Activated T-cell treated with anti-CD3 and anti-CD28 coated beads for 4 hours (primary cell): ENCODE measurements at places on chromosomes 2 and 18.

DNA sequence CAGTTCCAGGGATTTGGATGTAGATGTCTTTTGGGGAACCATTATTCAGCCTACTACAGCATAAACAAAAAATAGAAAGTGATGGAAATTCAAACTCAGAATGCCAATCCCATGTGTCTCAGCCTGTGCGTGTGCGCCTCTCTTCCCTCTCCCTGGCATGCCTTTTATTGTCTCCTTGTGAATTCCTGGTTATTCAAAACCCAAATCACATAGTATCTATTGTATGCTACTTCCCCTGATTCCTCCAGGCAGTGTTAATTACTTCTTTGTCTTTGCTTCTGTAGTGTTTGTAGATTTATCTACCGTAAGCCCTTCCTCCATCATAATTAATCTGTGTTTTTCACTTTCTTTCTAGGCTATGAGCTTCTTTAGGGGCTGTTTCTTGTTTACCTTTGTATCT lies 38.9 kb downstream of the RHBDD1 start:
- no peak for DNase-seq

DNA sequence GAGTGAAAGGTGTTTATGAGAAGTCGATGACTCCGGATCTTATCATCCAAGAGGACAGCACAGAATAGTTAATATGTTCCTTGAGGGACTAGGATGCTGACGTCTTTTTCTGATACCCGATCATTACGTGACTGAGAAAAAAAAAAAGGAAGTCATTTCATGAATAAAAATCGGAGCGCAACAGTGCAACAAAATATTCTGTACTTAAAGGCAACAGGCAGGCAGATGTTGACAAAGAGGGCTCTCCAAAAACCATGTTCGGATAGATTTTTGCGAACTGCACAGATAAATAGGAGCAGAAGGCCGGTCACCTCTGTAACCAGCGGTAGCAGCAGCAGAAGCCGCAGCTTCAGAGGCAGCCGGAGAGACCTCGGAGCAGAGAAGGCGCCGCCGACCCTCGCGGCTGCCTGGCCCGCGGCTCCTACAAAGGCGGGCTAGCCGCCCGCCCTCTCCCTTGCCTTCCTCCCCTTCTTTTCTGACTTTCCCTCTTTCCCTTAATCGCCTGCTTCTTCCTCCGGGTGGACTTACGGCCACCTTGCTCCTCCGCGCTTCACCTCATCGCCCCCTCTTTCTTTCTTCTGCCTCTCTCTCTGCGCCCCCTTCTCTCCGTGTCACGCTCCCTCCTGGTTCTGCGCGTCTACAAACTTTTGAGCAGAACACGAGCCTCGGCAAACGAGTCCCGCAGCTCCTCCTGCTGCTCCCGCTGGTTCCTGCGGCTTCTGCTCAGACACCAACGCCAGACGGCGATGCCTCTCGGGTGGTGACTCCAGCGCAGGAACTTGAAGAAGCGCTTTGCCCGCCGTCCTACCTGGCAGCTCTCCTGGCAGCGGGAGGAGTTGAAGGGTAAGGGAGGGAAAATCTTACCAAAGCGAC lies at the start of gene ADCYAP1:
Gene ADCYAP1 (plus strand): TSS at position 654 of the 873 bp plus-strand sequence. CDS start 516 bp downstream, outside the sequence.
- no peak for DNase-seq

DNA sequence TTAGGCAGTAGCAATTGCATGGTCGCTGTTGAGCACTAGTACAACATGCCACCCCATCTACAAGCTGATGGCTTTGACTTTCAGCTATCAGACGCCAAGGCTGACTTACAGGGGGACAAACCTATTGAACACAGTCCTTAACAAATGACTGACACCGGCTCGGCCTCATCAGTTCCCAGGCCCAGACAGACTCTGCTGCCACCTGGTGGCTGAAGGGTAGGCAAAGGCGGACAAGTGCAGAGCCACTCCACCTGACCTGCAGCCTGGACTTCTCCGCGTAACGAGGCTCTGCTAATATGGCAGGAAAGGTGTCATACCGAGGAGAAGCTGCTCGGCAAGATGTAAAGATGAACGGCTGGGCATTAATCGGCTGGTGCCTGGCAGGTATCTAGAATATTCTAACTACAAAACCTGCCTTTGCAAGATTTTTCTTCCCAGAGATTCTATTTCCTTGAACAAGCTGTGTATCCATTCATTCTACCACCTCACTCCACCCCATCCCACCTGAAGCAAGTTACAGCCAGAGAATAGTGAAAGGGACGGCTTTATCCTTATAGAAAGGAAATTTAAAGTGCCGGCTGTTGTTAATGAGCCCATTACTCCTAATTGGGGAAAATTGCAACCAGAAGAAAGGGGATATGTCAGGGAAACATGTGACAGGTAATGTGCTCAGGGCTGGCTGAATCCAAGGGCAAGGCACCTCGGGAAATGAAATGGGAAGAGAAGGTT lies 67.4 kb downstream of the STEAP3 start:
- peak; percentile 55 for DNase-seq

DNA sequence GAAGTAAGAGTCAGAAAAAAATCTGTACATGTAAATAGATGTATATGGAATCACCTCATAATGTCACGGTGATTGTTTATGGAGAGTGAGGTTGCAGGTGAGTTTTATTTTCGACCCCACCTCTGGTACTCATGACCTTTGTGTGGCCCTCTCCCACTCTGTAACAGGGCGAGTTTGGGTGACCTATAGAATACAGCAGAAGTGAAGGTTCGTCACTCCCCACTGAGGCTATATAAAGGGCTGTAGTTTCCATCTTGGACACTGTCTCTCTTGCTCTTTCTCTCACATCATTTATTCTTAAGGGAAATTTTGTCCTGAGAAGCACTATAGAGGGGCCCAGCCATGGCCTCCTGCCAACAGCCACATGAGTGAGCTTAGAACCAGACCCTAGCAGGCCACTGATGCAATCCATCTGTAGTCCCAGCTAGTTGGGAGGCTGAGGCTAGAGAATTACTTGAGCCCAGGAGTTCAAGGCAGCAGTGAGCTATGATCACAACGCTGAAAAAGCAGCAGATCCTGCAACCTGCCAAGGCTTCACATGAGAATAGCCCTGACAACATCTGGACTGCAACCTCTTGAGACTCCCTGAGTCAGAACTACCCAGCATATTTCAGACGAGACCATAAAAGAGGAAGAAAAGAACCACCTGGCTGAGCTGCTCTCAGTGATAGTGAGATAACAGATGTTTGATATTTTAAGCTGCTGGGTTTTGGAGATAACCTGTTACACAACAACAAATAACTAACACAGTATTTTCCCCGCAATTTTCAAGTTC lies 74.3 kb upstream of the SLC1A4 start:
- no peak for DNase-seq

- no peak for DNase-seq
These were observed 281.3 kb downstream of the TDRD15 start for GRCh38 chr2:21404827-21405625.

DNA sequence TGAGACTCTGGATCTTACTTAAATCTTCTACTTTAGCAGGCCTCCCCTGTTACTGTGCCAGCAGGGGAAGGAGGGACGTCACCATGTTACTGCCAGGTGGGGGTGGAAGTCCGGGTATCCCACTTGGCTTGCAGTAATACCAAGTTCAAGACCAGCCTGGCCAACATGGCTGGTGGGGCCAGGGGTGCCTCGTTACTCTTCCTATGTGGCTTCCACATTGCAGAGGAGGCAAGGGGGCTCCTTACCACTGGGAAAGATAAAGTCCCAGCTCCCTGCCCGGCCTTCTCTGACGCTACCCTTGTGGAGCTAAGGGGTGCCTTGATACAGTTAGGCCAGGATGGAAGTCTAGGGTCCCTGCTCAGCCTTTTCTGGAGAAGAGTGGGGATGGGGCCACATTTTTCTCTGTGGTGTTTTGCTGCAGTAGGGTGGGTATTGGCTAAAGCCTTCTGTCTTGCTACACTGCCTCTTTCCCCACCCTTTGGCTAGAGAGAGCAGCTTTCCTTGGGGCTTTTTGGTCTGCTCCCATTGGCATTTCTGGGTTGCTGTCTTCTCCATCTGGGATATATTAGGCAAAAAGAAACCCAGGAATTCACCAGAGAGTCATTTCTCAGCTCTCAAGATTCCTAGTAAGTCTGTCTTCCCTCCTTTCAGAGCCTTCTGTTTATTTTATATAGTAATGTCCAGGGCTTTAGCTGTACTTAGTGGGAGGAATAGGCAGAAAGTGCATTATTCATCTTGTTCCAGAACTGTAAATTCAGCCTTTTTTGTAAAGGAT lies 21.9 kb downstream of the ELMOD3 start:
- DNase-seq: no peak

DNA sequence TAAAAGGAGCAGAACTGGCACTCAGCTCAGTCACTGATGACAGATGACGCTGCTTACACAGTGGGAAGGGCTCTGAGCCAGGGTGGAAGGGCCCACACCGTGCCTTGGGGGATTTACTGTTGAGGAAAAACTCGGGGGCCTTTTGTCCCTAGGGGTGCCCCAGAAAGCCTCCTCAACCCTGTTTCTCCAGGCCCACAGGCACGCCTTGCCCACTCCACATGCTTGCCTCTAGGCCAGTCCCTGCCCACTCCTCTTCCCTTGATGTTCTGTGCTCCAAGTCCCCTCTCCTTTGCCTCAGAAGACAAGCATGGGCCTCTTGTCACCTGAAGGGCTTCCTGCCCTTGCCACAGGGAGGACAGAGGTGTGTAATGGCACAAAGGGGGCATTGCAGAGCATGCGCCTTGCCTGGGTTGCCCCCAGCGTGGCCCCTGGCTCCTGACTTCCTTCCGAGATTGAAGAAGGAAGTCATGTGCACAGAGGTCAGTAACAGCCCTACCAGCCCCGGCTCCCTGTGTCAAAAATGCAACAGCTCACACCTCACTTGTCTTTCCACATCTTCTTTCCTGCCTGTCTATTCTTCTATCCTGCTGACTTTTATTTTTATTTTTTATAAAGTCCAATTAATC lies 65.1 kb downstream of the LIPG start:
- DNase-seq: no peak

DNA sequence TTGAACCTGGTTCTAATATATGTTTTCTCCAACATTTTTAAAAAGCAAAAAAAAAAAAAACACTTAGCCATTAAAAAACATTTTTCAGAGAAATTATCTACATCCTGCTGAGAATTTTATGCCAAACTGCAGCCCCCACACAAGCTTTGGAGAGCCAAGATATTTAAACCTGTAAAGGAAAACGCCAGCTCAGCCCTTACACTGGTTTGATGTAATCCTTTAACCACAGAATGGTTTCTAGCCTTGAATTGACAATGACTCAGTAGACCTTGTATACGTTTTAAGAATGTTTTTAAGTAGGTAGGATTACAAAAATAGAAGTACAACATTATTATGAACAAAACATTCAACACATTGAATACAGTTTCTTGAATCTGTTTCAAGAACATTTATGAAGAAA lies 113.6 kb downstream of the BABAM2 start:
- DNase-seq: no peak

- DNase-seq: no peak
These were observed 35.1 kb downstream of the SH2D6 start for GRCh38 chr2:85453571-85453970.

DNA sequence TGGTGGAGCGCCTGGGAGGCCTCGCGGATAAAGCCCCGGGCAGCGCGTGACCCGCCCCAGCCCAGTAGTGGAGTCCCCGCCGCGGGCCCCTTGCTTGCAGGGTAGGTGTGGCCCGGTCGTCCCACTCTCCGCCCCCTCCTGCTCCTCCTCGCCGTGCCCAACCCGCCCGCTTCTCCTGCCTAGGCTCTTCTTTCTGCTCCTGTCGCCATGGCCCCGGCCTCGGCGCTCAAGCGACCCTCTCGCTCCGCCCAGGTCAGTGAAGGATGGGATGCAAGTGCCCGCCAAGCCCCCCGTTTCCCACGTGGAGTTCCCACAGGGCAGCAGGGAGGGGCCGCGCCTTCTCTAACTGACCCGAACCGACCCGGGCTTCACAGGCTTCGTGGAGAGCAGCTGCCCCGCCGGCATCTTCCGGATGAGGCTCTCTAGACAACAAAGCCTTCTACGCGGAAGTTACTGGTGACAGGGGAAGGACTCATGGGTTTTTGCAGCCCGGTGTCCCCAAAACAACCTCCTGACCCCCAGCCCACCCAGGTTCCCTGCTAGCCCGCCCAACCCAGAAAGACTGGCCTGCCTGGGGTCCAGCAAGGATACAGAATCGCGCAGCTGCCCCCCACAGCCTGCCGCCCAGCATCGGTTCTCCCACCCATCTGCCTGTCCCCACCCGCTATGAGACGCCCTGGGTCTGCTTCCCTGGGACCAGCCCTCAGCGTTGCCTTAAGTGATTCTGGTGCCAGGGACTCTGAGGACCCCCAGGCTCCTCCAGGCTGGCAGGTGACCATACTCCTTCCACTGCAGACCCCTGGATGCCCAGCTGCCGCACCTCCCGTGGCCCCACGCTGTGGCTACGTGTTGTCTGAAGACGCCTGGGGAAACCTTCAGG lies 32.8 kb downstream of the TTC32 start:
- peak; percentile 50 for DNase-seq

DNA sequence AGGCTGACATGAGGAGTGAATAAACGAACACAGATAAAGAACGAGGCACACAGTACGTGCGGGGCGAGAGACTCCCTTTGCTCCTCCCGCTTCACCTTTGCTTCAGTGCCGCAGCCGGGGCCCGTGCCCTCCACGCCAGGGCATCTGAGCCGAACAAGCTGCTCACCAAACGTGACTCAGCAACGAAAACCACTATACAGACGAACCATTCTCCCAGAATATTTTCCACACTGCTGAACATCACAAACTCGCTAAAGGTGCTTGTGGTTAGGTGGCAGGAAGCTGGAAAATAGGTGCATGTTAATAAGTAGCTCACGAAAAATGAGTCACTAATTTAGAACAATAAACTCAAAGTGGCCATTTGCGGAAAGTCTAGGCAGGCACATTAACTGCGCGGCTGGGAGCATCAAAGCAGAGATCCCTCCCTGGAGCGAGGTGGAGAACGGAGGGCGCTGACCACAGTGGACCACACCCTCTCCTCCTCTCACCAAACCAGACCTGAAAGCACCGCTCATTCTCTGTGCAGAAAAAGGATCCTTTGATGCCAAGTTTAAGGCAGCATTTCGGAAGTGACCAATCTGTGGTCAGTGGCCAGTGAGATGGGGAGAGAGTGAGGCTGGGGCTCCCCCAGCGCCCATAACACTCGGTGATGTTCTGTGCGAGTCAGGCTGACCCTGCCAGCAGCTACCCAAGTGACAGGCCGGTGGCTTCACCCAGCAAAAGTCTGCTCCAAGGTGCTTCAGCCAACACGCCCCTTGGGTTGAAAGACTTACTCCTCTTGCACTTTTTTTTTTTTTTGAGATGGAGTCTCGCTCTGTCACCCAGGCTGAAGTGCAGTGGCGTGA lies 153.2 kb downstream of the HDAC4 start:
- DNase-seq: no peak

GRCh38 chr2:215664847-215665525 lies 229.1 kb upstream of the FN1 start:
- no peak for DNase-seq

DNA sequence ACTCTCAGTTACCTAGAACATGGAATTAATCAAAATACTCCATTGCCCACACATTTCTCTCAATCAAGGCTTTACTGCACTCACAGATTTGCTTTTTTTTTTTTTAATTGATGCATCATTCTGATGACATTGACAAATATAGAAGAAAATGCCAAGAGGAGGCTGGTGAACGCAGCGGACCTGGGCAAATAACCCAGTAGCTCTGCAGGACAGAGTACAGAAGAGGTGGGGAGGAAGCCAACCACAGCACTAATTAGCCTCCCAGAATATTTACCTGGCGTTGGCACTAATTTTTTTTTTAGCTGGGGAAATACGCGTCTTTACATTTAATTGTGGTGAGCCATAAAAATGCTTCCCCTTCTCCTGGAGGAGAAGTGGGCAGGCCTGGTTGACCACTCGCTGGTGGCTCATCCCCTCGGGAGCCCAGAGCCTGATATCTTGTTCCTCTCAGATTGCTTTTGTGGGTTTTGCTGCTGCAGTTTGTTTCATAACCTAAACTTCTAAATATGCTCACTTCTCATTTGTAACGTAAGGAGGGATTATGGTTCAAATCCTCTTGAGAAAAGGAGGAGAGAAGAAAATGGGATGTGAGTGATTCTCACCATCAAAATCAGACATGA lies 165.8 kb upstream of the EPB41L3 start:
- no peak for DNase-seq
